ENCODE measurements at places on chromosomes 6 and 20.
A peak's percentile ranks its signal among the peaks of the same experiment; 100 is the strongest.

- DNase-seq: no peak
Measured at GRCh38 chr6:51049983-51050877, 231.6 kb downstream of the TFAP2B start.

- DNase-seq: no peak
Measured at GRCh38 chr6:56647172-56647762, 4.6 kb upstream of the DST start.

GRCh38 chr6:152309648-152310047, 327.5 kb downstream of the SYNE1 start:
- peak; percentile 64 for DNase-seq

- no peak for DNase-seq
Measured at GRCh38 chr20:33387177-33387576, 14.1 kb downstream of the CDK5RAP1 start.

DNA sequence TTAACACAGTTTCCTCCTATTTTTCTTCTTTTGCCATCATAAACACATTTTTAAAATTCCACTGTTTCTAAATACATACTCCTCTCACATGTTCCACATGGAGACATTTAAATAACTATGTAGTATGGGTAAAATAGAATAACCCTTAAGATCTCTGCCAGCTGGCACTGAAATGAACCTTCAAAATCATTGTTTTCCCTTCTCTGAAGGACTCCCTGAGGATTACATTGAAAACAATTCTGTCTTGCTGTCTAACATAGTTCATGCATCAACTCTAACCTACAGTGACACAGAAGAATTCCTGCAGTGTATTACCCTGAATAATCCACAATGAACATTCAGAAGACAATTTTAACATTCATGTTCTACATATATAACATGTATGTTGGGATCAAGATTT, 1361.8 kb upstream of the CITED2 start:
- DNase-seq: no peak

- DNase-seq: no peak
Measured at GRCh38 chr20:48613926-48614325, 213.9 kb downstream of the PREX1 start.

- no peak for DNase-seq
Measured at GRCh38 chr6:43683708-43684455, 3.7 kb downstream of the MRPS18A start.

- DNase-seq: no peak
Measured at GRCh38 chr6:130943738-130944137, 116.5 kb downstream of the SMLR1 start.

DNA sequence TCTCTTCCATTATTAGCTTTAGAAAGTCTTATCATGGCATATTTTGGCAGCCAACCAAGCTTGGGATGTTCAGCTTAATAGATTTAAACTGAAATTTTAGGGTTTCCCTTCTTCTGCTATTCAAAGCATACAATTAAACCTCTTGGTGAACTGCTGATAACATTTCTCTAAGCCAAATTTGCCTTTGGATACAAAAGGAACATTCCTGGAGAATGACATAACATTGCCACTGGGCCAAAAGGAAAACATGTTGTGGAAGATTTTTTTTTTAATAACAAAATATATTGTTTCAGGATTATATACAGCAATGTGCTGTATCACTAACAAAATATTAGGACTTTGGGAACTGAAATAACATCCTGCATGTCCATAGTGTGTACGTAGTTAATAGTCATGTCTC, 215.1 kb upstream of the TBX18 start:
- no peak for DNase-seq

- DNase-seq: no peak
Measured at GRCh38 chr6:142322504-142323198, 20.8 kb downstream of the ADGRG6 start.

DNA sequence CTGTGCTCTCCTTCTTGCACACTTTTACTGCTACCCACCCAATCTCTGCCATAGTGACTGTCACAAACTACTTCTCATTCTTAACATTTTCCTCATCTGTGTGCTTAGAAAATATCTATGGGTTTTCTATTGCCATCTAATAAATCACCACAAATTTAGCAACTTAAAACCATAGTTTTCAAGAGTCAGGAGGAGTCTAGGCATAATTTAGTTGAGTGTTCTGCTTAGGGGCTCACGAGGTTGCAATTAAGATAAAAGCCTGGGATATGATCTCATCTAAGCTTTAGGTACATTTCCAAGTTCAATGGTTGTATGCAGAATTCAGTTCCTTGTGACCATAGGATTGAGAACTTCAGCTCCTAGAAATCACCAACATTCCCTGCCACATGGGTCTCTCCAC, 98.8 kb downstream of the CLVS2 start:
- no peak for DNase-seq

DNA sequence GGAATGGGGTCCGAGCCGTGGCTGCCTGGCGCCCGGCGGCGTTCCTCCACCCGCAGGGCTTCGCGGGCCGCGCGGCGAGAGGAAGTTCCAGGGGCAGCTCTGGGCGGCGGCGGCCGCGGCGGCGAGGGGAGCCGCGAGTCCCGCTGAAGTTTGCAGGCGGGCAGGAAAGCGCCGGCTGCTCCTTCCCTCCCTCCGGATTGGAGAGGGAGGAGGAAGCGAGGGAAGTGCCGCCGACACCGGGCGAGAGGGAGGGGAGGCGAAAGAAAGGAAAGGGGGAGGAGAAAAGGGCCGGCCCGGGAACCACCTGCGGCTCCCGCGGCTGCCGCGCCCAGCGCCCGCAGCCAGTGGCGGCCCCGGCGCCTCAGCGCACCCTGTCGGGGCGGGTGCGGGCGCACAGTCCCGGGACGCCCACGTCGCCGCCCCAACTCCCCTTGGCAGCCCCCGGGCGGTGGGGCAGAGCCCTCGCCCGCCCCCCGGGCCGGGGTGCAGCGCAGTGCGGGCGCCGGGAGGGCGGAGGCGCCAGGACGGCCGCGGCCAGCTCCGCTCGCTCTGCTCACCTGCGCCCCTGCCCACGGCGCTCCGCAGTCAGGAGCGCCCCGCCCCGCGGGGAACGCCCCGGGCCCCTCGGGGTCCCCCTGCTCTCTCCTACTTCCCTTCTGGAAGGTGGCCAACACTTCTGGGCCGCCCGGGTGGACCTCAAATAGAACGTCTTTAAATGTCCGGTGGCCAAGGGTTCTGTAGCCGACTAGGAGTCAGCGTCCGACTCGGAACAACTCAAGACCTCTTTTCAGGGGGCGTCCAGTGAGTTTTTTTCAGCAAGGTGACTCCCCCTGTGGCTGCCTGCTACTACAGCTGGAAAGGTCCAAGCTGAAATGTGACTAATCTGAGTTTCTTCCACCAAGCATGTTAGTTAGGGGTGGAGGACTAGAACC, 80.3 kb upstream of the CCDC28A start:
- peak; percentile 38 for DNase-seq

- no peak for DNase-seq
Measured at GRCh38 chr6:135722679-135723078, 128.8 kb upstream of the PDE7B start.

DNA sequence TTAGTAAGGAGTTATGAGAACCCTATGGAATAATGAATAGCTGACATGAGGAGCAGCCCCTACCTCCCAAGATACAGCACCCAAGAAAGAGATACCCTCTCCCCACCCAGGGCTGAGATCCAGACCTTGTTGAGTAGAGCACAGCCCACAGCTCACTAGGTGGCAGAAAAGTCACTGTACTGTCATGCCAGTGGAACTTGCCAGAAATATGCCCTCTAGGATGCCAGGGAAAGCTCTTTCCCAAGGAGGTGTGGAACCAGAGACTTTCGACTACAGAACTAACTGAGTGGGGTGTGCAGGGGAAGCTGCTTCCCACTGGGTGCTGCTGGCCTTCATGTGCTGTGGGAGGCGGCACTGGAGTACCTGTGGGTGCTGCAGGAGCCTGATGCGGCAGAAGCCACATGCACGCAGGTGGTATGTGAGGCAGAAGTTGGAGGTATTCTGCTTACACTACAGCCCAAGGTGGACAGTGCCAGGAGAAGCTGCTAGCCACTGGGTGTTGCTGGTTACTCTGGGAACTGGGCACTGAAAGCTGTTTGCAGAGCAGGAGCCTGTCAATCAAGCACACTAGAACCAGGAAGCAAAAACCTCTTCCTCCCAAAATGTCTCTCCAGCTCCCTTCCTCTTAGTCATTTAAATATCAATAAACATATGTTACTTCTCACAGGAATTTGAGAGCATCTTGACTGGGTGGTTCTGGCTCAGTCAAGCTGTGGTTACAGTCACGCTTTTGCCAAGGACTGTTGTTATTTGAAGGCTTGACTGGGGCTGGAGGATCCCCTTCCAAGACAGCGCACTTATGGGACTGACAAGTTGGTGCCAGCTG, 17.8 kb downstream of the ARMC12 start:
- no peak for DNase-seq

DNA sequence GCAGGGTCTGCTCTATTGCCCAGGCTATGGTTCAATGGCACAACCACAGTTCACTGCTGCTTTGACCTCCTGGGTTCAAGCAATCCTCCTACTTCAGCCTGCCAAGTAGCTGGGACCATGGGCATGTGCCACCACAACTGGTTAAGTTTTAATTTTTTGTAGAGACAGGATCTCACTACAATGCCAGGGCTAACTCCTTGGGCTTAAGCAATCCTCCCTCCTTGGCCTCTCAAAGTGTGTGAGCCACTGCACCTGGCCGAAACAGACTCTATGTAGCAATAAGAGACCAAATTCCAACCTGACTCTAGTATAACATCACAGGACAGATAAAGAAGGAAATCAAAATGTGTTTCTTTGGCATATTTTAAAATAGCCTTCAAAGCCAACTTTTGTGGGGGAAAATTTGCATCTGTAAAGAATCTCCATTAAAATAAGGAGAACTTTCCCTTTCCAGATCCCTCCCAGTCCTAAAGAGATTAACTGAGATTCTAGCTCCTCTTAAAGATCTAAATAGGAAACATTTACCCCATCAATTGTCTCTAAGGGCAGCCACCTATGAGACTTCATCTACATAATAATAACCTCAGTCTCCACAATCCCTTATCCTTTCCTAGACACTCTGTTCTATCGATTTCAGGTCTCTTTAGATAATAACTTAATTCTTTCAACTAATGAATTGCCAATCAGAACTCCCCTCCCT, 94.7 kb upstream of the PLCB4 start:
- no peak for DNase-seq

DNA sequence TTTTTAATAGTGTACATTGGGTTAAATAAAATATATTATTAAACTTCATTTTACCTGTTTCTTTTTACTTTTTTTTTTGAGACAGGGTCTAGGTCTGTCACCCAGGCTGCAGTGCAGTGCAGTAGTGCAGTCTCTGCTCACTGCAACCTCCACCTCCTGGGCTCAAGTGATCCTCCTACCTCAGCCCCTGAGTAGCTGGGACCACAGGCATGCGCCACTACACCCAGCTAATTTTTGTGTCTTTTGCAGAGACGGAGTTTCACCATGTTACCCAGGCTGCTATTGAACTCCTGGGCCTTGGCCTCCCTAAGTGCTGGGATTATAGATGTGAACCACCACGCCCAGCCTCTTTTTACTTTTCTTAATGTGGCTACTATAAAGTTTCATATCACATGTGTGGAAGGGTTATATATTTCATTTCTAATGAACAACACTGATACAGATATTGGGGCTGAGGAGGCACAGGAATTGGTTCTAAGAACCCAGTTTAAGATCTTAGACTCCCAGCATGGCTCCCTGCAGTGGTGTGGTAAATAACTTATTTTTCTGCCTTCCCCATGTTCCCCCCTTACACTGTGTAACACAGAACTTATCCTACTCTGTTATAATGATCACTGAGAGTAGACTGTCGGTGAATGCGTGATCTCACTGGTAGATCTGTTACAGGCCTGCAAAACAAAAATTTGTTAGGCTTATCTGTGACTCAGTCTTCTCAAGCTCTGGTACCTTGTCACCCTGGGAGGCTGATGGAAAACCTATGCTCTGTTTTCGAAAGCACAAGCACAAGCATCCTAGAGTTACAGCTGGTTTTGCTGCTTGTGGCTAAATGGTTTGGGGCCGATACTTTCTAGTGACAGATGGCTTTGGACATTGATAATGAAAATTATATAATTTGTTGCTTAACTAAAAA, 5.8 kb upstream of the ATXN1 start:
- DNase-seq: no peak

- no peak for DNase-seq
Measured at GRCh38 chr20:55232647-55233046, 757.3 kb downstream of the DOK5 start.

GRCh38 chr20:51760905-51761546, 7.2 kb downstream of the ATP9A start:
- DNase-seq: no peak

DNA sequence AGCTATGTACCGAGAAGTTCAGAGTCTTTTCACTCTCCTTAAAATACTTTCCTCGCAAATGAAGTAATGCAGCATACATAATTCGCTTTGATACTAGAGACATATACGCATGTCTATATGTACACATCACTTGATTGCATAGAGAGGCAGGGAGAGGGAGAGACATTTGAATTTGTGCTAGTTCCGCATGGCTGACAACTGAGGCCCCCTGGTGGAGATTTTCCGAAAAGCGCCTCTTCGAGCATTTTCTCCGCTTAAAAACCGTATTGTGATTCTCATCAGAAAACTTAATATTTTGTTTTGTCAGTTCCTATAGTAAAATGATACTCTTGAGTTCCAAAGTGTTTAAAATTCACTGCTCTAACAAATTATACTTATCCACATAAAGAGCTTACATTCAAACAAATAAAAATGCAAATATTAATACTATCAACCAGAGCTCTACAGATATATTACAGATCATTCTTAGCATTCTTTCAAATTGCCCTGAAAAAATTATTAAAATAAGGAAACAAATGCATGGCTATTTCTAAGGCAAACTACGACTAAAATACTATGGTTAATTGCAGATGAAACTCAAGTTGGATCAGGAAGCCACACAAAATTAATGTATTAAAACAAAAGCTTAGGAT, 637 bp downstream of the MYLK4 start:
- peak; percentile 74 for DNase-seq

DNA sequence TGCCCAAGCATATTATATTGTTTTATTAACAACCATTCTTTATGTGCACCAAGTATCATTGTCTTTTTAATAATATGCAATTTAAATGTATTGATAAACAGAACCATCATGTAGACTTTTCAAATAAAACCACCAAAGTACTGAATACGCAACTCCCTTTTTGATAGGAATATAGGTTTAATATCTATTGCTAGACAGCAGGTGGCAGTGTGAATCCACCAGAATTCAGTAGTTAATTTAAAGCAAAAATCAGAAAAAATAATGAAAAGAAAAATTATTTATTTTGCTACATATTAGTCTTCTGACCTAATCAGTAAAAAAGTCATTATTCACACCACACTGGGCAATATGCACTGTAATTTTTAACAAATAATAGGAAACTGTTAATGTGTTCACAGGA, 143.7 kb downstream of the KLHL32 start:
- DNase-seq: no peak

- no peak for DNase-seq
Measured at GRCh38 chr6:161128230-161128629, 136.7 kb downstream of the MAP3K4 start.
